ENCODE measurements at places on chromosomes 11 and 22. TPM values are rescaled to one million over a fixed set of nuclear protein-coding genes. Genes with fewer than 3 reads are reported as not detected.

MMP11 gene
- total RNA-seq: 0.32 TPM

ART1 gene
- total RNA-seq: not detected

KCTD17 gene
- 26.7 TPM for total RNA-seq

HEPHL1 gene
- not detected for total RNA-seq

CBLIF gene
- total RNA-seq: not detected

APOC3 gene
- total RNA-seq: not detected

KCNE3 gene
- not detected for total RNA-seq
